Stimulated activated CD4-positive, alpha-beta T cell treated with anti-CD3 and anti-CD28 coated beads, Interleukin-15, amount 100 ng/mL, for 1 hour (primary cell): ENCODE measurements at places on chromosomes 11 and 22.
A peak's percentile ranks its signal among the peaks of the same experiment; 100 is the strongest.

DNA sequence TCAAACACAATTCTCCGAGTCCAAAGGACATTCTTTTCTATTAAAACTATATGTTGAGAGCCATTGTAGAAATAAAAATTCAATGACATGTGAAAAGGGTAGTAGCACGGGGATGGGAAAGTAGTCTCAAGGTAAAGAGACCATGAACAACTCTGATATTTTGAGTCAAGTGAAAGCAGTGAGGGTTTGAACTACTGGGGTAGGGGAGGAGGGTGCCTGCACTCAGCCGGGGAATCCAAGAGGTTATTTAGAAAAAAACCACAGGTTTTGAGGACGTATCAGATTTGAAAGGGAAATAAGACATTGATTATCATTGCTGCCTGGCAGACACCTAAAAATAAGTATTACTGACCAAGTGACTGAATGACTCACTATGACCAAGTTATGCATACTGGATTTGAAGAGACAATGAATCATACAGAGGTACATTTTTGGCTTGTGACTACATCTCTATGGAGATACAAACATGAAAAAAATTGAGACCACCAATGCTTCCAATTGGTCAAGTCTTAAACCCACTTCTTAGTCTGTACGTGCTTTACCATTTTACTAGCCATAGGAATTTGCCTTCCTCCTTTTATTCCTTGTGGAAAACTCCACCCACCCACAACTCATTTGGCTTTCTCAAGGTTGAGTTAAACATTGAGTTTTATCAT lies 2.2 kb upstream of the OR52H1 start:
- DNase-seq, result no peak

DNA sequence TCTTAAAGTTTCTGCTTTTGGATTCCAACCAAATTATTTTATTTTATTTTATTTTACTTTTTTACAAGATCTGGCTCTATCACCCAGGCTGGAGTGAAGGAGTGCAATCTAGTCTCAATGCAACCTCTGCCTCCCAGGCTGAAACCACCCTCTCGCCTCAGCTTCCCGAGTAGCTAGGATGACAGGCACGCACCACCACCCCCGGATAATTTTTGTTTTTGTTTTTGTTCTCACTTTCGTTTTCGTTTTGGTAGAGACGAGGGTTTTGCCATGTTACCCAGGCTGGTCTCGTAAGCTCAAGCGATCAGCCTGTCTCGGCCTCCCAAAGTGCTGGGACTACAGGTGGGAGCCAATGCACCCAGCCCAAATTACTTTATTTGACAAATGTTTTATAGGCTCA lies 219.8 kb downstream of the ETS1 start:
- no peak for DNase-seq

DNA sequence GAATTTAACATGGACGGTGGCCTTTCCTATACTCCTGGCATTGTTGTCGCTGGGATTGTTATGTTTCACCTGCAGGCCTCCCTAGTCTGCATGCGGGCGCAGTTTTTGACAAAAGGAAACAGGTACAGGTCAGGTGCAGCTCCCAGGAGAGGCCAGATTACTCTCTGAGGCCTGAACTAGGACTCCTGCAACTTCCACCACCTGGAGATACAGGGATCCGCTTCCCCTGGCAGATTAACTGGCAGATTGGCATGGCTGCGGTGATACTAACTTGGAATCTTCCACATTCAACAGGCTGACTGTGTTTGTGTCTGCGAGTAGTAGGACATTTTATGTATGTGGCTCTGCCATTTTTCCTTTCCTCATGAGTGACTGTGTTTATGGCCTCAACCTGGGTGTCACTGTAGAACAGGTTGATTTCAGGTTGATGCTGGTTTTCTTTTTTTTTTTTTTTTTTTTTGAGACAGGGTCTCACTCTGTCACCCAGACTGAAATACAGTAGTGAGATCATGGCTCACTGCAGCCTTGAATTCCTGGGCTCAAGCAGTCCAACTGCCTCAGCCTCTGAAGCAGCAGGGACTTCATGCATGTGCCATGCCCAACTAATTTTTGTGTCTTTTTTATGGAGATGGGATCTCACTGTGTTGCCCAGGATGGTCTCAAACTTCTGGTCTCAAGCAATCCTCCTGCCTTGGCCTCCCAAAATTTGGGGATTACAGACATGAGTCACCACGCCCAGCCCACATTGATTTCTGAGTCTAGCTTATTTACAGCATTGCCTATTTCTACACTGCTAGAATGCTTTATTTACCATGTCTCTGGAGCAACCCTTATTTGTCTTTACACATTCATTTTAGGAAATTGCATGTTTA lies 1.7 kb upstream of the USP28 start:
- DNase-seq, result no peak

DNA sequence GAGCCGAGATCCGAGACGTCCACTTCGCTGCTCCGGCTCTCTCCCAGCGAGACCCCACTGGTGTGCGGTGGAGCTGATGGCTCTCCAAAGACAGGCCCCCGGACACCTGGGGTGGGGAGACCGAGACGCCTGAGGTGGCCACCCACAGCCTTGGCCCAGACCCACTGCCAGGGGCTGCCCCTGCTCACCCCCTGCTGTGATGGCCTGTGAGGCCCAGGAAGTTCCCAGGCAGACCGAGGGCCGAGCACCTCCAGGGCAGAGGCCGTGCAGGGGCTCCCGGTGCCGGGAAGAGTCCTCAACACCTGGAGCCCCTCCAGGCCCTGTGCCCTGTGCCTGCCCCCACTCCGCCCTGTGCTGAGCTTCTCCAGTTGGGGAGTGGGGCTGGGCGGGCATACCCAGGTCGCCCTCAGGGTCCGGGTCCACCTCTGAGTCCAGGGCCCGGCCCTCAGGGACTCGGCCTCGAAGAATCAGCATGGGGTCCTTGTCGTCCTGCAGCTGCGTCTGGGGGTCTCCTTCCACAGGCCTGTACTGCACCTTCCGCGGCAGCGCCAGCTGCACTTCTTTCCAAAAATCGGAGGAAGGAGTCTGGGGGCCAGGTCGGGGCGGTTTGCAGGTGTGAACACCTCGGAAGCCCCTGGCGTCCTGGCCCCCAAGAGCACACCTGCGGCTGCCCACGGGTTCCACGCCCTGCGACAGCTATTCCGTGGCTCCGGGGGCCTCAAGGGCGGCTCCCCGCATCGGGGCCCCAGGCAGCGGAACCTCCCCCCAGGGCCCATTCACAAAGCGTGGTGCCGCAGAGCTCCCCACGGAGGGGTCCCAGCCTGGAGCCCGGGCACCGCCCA lies 8.6 kb downstream of the SIGIRR start:
- no peak for DNase-seq

DNA sequence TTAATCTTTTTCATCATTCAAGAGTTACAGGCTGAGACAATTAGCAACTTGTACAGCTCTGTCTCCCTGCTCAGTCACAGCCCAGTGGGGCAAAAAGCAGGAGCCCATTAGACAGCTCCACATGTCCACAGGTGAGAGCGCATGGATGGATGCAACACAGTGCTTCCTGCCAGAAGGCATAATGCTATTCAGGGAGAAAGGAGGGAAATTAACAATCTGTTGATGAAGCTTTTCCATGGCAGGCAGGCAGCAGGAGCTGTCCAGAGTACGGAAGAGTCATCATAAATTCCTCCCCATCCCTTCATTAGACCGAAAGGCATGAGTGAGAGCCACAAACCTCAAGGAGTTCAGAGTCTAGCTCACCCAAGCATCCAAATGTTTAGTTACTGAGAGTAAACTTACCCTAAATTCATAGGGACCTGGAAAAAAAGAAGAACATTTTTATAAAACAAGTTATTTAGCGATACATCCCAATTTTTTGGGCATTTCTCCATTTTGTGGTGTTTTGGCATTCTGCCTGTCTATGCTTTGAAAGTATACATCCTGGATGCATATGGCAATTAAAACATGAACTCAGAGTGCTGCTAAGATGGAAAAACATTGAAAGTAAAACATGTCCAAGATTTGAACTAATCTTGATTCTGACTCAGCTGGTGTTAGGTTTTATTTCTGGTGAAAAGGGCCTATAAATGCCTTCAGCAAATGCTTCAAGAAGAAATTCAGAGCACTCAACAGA lies 428.1 kb downstream of the OPCML start:
- no peak for DNase-seq

- DNase-seq, result no peak
These were observed 94.4 kb upstream of the LMO1 start for GRCh38 chr11:8357891-8358566.

GRCh38 chr11:117538263-117539135 lies 210.8 kb downstream of the CEP164 start:
- DNase-seq, result no peak

DNA sequence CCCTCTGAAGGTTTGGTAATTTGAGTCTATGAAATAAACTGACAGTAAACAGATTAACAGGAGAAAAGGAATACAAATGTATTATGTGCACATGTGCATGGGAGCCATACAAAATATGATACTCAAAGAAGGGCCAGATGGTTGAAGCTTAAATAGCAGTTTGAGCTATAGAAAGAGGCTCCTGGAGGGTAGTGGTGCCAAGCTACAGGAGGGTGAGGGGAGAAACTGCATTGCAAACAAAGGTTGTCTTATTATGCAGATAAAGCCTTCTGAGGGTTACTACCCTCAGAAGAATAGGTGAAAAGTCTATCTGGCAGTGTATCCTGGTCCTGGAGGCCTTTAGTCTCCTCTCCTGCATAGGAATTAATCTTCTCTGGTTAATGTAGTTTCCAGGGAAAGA lies 267.3 kb upstream of the MPPED2 start:
- no peak for DNase-seq

DNA sequence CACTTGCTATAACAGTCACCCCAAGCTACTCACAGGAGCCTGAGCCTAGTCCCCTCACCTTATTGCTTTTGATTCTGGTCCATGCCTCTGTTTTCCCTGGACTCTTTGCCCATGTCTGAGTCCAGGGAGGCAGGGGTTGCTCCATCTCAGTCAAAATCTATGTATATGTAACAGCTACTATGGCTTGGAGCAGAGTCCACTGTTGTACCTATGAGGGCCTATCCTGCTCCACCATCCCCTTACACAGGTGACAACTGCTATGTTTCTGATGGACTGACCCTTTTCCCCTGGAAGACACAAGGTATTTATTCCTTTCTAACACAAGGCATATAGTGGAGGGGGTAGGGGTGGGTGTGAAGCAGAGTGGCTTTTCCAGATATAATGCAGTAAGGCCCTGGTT lies 119.6 kb downstream of the VPREB1 start:
- DNase-seq, result no peak

DNA sequence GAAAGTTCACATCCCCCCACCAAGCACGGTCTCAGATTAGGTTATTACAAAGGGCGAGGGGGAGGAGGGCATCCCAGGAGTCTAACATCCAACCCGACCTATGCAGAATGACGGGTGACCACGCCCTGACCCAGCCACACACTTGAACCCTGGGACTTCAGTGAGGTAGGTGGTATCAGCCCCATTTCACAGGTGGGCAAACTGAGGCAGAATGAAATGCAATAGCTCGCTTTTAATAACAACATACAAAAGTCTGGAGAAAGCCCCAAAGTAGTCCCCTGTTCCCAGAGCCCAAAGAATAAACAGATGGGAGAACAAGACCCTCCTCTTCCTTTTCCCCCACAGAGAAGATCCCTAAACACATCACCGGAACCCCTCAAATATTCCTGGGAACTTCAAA lies 31.9 kb downstream of the NUP50 start:
- no peak for DNase-seq

DNA sequence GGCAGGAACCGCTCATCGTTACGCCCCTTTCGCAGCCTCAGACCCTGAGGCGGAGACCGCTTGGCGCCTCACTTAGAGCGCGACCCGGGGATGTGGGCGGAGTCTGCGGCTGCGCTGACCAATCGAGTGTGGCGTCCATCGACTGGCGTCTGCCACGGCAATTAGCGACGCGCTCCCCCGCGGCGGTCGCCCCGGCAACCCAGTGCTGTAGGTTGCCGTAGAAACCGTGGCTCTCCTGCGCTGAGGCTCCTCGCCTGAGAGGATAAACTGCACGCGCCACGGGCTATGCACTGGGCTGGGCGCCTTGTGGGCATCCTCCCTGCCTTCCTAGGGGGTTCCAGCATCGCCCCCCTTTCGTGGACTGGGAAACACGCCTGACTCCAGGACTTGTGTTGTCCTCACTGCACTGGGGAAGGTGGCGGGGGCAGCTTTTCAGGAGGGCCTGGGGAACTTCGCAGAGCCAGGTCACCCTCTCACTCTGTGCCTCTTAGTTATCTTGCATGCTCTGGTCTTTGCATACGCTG lies 701 bp upstream of the P2RX6 start:
- DNase-seq, result peak; percentile 69

DNA sequence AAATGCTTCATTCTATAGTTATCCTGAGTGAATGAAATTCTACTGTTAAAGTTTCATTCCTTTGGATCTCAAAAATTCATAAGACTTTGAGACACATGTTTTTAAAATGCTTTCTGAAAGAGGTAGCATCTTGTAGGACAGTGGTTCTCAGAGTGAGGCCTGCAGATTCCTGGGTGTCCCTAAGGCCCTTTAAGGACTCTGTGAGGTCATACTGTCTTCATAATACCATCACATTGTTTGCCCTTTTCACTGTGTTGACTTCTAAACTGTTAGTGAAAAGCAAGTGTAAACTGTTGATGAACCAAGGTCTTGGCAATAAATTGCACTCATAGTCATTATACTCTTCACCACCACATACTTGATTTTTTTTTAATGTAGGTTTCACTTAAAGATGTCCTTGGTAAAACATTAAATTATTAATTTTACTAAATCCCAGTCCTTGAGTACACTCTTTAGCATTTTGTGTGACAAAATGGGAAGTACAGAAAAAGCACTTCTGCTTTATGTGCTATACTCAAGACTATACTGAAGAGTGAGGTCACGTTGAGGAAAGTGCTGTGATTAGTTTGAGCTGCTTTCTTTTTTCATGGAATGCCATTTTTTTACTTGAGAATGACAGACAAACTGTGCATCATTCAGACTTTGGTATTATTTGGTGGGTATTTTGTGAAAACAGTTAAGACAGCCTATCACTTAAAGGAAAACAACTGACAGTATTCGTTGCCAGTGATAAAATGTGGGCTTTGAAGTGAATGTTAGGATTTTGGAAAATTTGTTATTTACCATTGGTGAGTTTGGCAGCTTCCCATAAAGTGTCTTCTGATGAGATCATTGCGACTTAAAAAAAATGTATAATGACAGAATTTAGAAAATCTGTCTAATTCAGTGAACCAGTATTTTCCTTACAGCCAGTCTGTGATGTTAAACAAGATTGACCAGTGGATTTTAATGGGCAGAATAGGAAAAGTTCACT lies 61.1 kb downstream of the SPECC1L start:
- DNase-seq, result no peak

DNA sequence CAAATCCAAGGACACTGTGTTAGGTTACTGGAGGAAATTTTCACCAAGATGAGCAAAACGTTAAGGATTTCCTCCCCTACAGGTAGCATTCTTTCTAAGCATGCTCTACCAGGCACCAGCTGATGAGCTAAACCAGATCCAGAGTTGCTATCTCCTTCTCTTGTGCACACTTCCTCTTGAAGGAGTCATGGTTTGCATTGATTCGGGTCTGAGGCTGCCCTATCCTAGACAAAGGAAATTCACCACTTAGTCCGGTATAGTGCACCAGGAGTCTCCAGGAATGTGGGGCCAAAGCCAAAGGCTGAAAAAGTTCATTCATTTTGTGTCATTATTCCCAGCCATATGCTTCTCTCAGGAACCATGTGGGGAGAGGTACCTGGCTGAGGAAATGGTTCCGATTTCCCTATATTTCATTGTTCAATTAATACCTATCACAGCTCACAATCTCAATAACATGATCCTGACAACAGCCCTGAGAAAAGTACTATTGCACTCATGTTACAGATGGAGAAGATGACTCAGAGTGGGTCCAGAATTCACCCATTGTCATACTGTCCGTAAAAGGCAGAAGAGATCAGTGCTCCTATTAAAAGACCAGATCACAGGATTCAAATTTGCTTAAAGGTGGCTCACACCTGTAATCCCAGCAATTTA lies 39.1 kb downstream of the SLC35F2 start:
- DNase-seq, result no peak
